ENCODE measurements at places on chromosomes 4 and X.

- no peak for DNase-seq
These were observed 139.3 kb downstream of the GASK1B start for GRCh38 chr4:158033416-158034120.

GRCh38 chr4:20256381-20256881 lies 4.7 kb downstream of the SLIT2 start:
- DNase-seq = peak; percentile 62

GRCh38 chr4:90174621-90175023 lies 47.4 kb downstream of the CCSER1 start:
- DNase-seq = no peak

- no peak for DNase-seq
These were observed 594.7 kb downstream of the RAPGEF2 start for GRCh38 chr4:159697322-159698283.

GRCh38 chr4:77225022-77225421 lies 68.0 kb downstream of the CCNG2 start:
- no peak for DNase-seq

GRCh38 chr4:173171987-173172386 lies 3.4 kb downstream of the GALNT7 start:
- DNase-seq = no peak

DNA sequence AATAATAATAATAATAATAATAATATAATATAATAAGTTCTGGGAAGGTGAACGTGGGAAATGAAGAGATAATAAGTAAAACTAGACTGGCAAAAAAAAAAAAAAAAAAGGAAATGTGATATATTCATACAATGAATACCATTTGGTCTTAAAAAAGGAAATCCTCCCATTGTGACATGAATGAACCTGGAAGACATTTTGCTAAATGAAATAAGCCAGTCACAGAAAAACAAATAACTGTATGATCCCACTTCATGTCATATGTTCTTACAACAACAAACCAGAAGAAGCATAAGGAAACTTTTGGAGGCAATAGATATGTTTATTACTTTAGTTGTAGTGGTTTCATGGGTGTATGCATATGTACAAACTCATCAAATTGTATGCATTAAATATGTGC lies 63.1 kb downstream of the ATP11C start:
- no peak for DNase-seq

DNA sequence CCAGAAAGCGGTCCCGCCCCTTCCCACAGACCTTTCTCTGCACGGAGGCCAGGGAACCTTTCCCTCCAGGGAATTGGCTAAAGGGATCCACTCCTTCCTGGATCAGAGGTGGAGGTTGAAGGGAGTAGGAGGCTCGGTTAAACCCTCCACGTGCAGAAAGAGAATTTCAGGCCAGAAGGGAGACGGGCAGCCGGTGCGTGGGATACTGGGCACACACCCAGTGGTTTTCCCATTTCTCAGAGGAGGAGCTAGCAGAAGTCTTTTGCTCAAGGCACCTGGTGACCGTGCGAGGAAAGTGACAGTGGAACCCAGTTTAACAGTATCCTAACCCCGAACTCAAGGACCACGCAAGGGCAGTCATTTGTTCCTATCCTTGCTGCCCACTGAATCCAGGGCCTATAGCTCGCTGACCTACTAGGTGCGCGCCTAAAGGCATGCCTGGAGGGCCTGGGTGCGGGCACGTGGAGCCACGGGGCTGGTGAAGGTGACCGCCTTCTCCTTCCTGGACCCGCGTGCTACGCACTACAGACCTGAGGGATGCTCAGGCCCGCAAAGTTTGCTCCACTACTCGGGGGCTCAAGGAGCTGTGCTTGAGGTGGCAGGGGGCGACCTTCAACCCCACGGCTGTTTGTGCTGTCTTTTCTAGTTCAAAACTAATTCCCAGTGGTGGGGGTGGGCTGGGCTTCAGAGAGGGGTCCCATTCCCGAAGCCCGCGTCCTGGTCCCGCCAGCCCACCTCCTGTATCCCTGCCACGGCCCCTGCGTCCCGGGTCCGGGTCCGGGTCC lies 587 bp upstream of the AFF2 start:
- no peak for DNase-seq

GRCh38 chr4:57156242-57156990 lies 46.2 kb upstream of the IGFBP7 start:
- DNase-seq = peak; percentile 54

- no peak for DNase-seq
These were observed 1060.8 kb downstream of the FAT4 start for GRCh38 chr4:126375462-126376054.

DNA sequence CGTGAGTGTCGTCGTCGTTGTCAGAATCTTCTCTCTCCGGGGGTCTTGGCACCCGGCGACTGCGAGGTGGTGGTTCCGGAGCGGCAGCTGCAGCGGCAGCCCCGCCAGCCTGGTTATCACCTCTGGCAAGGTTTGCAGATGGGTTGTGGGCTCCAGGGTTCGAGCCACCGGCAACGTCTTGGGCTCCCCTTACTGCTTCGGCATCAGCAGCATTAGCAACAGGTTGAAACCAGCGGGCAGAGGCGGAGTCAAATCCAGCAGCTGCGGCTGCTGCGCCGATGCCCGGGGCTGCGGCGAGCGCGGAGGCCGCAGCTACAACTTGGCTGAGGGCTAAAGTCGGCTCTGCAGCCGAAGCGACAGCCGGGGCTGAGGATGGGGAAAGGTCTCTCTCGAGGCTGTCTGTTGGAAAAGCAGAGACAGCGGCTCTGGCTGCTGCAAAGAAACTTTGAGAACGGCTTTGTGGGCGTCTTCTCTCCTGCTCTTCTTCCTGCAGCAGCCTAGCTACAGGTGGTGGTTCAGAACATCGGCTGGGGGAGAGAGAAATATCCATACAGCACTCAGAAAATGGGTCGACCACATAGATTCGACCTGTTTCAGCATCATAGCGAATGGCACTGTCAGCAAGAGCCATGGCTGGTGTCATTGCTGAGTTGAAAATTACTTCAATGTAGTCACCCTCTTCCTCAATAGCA lies 3.6 kb downstream of the IRS4 start:
- DNase-seq = no peak

- DNase-seq = no peak
These were observed 158.5 kb downstream of the SH3KBP1 start for GRCh38 chrX:19728915-19729314.

- no peak for DNase-seq
These were observed 40.5 kb upstream of the KLHL13 start for GRCh38 chrX:118156953-118157608.

GRCh38 chr4:65393078-65393477 lies 277.2 kb downstream of the EPHA5 start:
- no peak for DNase-seq

DNA sequence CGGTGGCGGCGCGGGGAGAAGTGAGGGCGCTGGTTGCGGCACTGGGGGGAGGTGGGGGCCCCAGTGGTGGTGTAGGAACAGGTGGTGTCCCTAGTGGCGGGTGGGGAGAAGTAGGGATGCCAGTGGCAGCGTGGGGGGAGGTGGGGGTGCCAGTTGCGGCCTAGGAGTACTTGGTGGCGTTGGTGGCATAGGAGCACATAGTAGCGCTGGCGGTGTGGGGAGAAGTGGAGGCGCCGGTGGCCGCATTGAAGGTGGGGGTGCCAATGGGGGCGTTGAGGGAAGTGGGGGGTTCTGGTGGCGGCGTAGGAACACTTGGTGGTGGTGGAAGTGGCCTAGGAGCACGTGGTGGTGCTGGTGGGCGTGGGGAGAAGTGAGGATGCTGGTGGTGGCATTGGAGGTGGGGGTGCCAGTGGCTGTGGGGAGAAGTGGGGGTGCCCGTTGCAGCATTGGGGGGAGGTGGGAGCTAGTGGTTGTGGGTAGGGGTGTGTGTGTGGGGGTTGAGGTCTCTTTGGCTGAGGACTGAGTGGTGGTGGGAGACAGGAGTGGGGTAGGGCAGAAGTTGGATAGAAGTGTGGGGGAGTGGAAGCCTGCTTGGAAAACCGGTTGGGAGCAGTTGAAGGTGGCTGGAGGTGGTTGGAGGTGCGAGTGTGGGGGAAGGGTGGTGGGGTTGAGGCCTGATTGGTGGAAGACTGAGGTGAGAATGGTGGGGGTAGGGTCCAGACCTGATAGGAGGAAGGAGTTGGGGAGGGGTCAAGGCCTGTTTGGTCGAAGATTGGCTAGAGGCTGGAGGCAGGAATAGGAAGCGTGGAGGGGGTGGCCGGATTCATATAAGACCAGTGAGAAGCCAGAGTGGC lies 1.1 kb downstream of the GCNA start:
- no peak for DNase-seq

DNA sequence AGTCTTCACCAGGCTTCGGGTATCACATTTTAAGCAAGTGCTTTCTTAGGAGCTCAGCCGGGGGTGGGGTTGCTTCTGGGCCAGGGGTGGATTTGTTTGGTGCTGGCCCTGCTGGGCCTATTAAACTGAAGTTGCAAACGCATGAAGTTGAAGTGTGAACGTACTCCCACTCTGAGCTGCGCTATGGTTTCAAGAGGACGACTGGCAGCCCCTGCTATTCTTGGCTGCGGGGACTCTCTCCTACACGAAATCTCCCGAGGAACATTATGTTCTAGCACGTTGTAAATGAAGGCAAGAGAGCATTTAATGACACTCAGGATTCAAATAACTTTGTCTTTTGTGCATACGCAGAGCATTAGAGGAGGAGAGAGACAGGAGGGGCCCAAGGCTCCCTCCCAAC lies 401.3 kb upstream of the BOD1L1 start:
- DNase-seq = no peak

DNA sequence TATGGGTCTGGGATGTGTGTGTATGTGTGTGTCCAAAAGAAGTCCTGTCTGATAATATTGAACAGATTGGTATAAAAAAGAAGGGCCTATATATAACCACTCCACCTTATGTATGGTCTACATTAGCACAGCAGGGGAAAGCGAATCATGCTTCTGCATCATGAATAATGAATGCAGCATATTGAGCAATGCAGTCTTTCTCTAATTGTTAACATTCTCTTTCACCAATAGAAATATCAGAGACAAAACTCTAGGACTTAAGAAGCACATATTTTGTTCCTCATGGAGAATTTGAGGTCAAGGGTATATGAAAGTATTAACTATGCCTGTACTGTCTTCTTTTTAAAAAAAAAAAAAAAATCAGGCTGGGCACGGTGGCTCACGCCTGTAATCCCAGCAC lies 264.3 kb upstream of the NOCT start:
- DNase-seq = peak; percentile 34

- DNase-seq = no peak
These were observed 24.7 kb upstream of the FRAS1 start for GRCh38 chr4:78032446-78032845.

DNA sequence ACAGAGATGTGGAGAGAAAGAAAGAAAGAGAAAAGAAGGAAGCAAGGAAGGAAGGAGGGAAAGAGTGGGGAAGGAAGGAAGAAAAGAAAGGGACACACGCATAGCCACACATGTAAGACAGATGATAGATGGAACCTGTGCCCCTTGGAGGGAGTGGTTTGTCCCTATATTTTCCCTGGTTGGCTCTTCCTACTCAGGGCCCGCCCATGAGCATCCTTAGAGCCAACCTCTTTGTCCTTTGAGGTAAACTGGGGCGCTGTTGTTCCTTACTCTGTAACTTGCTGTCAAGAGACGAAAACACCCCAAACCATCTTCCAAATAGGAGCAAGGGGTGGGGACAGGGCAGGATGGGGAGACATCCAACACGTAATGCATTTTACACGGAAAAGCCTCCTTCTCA lies 220.9 kb downstream of the MAML3 start:
- no peak for DNase-seq

DNA sequence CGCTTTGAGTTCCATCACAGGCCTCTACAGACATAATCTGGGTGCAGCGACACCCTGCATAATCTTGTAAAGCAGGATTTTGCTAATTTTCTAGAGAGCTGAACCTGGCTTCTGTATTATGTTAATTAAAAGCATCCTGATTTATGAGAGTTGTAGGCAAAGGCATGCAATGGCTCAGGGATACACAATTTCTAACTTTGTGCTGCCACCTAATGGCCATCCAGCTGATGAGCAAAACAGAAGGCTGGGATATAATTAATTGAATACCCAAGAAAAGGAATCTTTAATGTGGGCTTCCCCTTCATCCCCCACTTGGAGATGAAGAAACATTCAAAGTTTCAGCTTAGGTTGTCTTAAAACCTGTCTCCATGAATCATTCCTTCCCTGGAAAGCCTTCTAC lies 78.1 kb downstream of the BMP15 start:
- DNase-seq = peak; percentile 8

GRCh38 chrX:16638533-16638932 lies 11.4 kb upstream of the S100G start:
- DNase-seq = no peak

- DNase-seq = no peak
These were observed 10.9 kb downstream of the SH3D19 start for GRCh38 chr4:151314479-151314878.

GRCh38 chr4:36930562-36931111 lies 313.9 kb upstream of the NWD2 start:
- DNase-seq = no peak

GRCh38 chr4:85777908-85778631 lies 303.1 kb downstream of the ARHGAP24 start:
- DNase-seq = no peak

GRCh38 chr4:36244257-36245082 lies at the start of gene ARAP2:
ARAP2 (minus strand) TSS chr4:36244514; CDS start chr4:36229486, 15,028 bp downstream.
- DNase-seq = no peak
